ENCODE measurements at places on chromosomes 6 and 20. TPM values are rescaled to one million over a fixed set of nuclear protein-coding genes. Genes with fewer than 3 reads are reported as not detected.

- no peak for ATAC-seq
Observed at GRCh38 chr6:134303891-134304290, 14.0 kb downstream of the SGK1 start.

DNA sequence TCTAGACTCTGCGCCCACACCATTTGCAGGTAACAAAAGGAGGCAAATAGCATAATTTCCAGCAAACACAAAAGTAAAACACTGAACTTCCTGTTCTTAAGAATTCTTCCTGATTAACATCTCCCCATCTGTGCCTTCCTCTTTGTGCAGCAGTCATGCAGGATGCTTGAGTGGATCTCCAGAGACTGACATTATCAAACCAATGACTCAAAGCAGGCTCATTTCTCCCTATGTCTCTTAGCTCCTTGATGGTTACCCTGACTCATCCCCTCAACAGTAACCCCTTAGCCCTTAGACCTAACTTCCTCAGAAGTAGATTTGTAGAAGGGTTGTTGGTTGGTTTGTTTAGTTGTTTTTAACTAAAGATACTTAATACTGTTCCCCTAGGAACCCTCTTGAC is 137.0 kb upstream of the RIN2 start:
- no peak for ATAC-seq

DNA sequence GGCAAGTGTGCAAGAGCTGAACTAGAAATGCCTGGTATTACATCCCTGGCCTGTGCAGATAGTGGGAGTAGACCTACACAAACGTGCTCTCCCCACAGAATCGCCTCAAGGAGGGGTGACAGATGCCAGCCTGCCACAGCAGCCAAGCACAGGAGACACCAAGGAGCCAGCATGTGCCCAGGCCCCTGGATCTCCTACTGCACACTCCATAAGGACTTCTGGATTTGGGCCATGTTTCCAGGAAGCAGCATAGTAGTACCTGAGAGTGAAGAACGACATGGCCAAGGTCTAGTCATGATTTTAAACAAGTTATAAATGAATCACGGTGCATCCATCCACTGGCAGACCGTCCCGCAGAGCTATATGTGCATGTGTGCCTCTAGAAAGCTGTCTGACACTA is 232.2 kb downstream of the SYNDIG1 start:
- ATAC-seq = no peak

- ATAC-seq = peak; percentile 53
Observed at GRCh38 chr6:107666084-107666980, 157.8 kb downstream of the SCML4 start.

The UST gene
- total RNA-seq = 5.7 TPM

The NOTCH4 gene
- total RNA-seq = 3.1 TPM

The PSORS1C2 gene
- total RNA-seq = not detected

The ATRN gene
- total RNA-seq = 54.8 TPM

The ENPP5 gene
- not detected for total RNA-seq
